NCI-H146 (cell line): ENCODE measurements at places on chromosomes 7 and 10.
A peak's percentile ranks its signal among the peaks of the same experiment; 100 is the strongest.

GRCh38 chr7:16398146-16399017 is 23.0 kb downstream of the CRPPA start:
- no peak for DNase-seq

GRCh38 chr7:156994417-156994816 is 16.0 kb downstream of the MNX1 start:
- no peak for DNase-seq

DNA sequence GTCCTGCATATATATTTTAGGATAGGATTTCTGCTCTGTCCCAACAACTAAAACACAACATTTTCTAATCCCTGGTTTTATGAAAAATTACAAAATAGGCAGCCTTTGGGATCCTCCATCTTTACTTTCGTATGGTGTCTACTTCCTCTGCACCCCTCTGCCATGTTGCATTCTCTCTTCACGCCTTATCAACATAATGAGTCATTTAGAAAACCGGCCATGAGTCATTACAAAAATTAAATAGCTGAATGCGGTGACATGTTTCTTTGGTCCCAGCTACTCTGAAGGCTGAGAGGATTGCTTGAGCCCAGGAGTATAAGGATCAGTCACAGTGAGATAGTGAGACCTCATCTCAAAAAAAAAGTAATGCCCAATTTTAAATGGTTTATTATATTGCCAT is 148.1 kb upstream of the CELF2 start:
- no peak for DNase-seq

DNA sequence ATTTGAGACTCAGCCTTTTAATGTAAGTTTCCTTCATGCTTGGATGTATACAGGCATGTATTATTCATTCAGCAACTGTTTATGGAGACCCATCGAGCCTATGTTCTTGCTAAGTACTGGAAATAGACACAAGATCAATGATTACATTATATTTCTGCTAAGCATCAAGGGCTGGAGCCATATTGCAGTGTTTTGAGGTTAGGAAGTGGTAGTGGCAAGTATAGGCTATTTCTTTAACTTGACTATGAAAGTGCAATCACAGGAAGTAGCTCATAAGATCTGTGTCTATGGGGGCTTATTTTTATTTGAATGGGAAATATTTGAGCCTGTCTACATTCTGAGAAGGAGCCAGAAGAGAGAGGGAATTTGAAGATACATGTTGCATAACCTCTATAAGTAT is 123.8 kb downstream of the HDAC9 start:
- DNase-seq, result no peak

DNA sequence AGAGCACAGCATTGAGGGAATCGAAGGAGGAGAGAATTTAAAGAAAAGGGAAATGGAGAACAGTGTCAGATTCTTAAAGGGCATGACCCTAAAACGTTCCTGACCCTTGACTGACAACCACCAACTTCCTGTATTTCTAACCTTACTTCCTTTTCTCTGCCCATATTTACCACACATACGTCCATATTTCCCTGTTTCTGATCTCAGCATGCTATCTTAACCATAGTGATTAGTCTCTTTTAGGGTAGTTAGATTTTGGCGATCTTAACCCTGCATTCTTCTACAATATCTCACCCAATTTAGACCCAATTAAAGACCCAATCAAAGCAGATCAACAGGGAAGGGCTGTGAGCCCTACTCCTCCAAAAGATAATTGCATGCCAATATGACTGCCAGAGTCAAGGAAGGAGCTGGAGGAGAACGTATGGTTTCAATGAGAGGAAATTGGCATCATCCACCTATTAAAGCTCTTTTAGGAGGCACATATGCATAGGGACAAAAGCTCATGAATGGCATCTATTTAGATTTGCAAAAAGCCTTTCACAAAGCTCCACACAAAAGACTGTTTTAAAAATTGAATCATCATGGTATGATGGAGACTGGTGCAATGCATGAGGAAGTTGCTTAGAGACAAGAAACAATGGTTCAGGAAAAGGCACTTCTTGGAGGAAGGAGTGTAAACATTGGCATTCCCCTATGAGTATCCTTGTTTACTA is 49.0 kb upstream of the ARHGAP12 start:
- no peak for DNase-seq

DNA sequence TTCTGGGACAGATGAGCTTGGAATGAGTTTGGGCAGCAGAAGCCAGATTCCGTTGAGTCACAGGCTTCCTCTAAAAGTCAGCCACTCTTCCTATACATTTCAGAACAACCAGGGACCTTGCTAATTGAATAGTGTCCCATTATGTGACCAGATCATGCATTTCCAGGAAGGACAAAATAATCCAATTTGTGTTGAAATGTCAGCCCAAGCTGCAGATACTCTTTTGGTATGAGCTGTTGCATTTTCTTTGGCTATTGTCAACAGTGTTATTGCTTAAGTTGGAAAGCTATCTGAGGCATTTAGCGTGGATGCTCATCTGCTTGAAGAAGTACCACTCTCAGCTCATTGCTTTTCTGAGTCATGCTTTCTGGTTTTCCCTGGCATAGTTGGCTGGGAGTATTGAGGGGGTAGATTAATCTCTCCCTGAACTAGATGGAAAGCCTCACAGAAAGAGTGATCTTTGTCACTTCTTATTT is 223.7 kb upstream of the HABP2 start:
- DNase-seq, result no peak

DNA sequence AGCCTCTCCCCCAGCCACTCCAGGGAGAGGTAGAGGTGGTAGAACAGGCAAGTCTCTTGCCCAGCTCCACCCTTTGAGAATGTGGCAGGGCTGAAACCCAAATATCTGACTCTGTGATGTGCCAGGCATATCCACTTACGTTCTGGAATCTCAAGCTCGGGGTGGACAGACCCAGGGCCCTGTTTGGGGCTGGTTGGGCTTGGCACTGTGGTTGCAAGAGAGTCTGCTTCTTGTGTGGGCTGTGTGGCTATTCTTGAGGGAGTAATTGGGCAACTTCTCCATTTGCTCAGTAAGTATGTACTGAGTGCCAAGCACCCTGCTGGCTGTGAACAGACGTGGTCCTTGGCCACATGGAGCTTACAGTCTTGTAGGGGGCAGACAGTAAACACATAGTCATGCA is 4.7 kb downstream of the UBTD1 start:
- DNase-seq, result no peak

DNA sequence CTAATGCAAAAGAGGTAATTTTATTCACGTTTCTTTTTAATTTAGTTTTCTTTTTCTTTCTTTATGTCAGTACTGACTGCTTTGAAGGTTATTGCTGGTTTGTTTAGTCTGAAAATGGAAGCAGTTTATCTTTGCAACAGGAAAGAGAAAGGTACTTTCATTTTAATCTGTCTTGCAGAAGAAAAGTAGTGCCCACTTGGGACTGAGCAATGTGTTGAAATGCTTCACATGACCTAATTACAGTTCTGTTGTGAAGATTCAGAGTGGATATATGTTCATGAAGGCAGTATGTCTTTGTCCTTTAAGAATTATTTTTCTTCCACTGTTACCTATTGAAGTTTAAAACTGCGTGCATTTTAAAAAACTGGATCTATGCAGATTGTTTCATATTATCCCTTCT is 80.1 kb downstream of the ANKIB1 start:
- DNase-seq, result no peak

- DNase-seq, result no peak
Measured at GRCh38 chr7:155053002-155053401, 17.1 kb upstream of the HTR5A start.

DNA sequence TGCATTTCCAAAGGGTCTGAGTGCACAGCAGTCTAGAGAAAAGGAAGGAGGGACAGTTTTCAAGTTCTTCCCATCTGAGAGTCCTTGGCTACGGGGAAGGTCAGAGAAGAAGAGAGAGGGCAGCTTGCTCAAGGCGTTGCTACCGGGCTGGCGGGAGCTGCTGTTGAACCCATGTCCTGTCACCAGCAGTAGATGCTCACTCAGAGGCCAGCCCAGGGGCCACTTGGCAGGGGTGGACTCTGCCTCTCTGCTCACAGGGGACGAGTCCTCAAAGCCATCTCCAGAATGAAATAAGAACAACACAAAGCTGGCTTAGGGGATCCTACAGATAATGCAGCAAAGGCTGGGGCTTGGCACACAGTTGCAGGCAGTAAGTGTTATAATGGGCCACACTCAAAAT is 231.5 kb downstream of the TNS3 start:
- DNase-seq, result no peak

DNA sequence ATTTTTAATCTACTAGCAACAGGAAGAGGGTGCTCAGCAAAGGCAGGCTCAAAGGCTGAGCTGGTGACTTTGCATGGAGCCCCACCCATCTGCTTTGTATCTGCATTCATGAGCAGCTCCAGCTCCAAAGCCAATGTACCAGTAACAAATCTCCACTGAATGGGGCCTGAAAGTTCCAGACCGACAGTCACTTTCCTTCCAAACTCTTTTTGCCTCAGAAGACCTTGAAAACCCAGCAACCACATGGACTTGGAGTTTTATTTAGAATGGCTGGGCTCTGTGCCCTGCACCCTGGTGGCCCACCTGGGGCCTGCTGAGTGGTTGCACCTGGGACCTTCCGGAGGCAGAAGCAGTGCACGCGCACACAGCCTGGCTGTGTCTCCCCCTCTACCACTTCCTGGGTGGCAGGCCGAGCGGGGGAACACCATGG is 195.0 kb upstream of the PLXNA4 start:
- no peak for DNase-seq

- no peak for DNase-seq
Measured at GRCh38 chr10:71873582-71874211, 22.6 kb upstream of the PSAP start.

DNA sequence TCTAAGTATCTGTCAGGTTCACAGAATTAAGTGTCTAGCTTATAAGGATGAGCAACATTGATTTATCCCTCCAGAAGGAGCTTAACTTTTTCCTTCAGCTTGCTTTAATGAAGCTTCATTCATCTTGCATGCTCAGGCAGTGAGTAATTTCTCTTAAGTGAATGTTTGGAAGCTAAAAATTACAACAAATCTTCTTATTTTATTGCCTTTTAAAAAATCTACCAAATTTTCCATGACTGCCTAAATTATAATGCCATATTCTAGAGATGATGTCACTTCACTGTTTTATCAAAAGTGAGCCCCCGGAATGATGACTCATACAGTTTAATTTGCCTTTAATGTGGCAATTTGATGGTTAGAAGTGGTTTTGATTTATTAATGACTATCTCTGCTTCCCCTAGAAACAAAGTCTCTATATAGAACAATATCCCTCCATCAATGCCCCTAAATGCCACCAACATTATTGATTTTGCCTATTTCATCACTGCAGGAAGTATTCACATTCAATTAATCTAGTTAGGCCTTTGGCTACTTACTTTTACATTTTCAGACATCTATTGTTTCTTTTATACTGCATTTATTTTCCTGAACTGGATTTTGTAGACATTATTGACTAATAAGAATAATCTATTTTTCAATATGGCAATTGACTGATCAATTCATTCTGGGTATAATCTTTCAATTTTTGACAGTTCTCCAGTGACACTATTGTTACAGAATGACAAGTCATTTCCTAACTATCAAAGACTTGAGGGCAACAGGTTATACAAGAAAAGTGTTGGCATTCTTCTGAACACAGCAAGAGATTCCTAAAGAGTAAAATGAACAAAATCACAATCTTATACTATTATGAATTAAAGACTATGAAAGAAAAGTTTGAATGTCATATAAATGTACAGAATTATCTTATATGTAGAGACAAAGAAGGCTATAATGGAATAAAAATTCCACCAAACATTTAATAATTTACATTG is 139.3 kb upstream of the ODAD2 start:
- DNase-seq, result no peak

GRCh38 chr7:25996006-25996408 is 156.0 kb upstream of the NFE2L3 start:
- peak; percentile 78 for DNase-seq

- no peak for DNase-seq
Measured at GRCh38 chr7:78026492-78026891, 227.9 kb downstream of the PHTF2 start.

DNA sequence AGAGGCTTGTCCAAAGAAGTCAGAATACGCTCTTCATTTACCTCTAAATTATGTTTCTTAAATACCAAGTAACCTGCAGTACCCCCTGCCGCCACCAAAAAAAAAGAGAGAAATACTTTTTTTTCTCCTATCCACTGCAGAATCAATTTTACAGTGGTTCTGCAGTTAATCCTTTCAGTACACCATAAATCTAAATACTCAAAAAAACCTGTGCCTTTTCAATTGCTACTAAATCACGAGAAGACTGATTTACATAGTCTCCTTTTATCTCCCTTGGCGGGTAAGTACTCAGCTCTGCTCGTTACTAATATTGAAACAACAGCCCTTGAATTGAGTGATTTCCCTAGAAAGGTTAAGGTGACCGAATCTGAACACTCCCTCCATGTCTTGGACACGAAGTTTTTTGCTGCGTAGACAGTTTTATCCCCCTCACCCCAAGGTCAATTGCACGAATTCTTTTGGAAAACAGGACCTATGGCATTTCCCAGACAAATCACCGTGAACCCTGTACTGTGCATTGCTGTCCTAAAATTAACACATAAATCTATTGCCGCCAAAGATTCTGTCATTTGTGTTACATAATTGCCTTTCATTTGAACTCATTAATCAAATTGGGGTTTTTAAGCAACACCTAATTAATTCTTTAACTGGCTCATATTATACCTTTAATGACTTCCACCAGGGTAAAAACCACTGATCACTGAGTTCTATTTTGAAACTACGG is 512 bp upstream of the VIM start:
- no peak for DNase-seq
